ENCODE measurements at places on chromosomes 12 and 14.

- no peak for DNase-seq
These were observed 55.5 kb downstream of the C14orf132 start for GRCh38 chr14:96094656-96095055.

DNA sequence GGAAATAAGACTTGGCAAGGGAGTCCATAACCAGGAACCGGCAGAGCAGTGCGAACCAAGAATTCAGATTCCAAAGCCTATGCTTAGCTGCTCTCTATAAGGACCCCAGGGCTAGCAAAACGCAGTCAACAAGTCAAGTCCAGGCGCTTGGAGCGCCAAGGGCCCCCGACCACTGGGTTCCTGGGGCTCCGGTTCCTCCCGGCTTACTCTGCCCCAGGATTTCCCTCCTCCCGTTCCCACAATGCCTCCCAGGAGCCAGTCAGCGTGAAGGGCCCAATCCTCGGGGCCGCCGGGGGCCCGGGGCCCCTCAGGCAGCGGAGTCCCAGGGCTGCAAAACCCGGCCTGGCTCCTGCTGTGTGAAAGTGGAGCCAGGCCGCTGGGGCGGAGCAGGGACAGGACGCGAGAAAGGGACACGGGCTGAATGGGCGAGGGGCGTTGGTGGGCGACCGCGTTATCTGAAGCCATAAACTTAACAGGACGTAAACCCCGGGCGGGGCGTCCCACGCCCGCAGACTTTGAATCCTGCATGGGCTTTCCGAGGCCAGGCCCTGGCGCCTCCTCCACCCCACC, 1.5 kb downstream of the KRT8 start:
- DNase-seq: peak; percentile 79

DNA sequence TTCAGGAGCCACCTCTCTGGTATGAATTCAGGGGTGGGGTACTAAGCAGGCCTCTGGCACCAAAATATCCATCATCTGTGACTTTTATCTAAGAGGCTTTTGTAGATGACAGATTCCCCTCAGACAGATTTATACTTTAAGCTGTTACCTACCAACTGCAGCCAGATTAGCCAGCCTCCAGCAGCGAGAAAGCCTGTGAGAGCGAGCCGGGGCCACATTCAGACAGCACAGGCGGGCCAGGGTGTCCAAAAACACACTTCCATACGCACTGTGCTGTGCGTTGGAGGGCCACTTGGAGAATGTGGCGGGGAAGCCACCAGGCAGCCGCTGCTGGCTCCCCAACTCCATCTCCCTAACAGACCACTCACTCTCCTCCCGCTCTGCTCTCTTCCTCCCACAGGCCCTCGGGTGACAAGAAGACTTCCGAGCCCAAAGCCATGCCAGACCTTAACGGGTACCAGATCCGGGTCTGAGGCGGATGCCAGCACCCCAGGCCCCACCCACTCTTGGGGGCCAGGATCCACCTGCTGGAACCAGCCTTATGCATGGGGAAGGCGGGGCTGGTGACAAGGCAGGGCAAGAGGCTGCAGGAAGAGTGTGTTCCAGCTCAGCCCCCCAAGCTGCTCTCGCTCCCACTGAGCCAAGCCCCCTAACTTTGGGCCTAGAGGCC, 17.4 kb downstream of the VASH1 start:
- no peak for DNase-seq

- DNase-seq: peak; percentile 97
These were observed 11.3 kb upstream of the USP15 start for GRCh38 chr12:62248873-62249272.

GRCh38 chr12:84165998-84166571, 746.5 kb downstream of the SLC6A15 start:
- DNase-seq: no peak

DNA sequence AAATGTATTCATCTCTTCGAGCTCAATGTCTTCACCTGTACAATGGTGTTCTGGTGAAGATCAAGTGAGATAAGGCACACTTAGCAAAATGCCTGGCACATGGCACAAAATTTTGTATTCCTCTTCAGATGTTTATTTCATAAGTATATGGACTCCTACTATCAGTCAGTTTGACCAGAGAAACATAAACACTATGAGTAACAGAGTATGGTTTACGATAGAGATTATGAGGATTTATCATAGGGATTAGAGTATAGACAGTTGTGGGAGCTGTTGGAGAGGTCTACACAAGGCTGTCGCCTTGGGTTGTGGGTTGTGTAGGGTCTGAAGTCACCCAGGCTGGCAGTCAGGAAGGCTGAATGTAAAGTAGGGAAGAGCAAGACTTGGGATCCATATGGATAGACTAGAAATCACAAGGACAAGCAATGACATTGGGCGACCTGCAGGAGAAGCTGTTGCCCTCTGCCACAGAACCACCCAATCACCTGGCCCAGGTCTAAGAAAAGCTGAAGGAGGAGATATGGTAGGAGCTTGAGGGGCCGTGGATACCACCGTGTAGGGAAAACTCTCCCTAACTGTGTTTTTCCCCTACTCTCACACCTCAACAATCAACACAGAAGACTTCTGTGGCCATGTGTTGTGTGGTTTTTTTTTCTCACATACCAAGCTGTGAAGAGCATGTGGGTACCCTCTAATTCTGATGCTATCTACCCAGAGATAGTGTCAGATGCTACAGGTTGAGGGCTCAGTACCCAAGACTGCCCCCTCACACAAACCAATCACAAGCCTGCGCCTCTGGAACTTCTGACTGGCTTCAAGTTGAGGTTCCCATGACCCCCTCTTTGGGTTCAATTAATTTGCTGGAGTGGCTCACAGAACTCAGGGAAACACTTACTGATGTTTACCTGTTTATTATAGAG, 27.2 kb upstream of the RESF1 start:
- DNase-seq: peak; percentile 53

- no peak for DNase-seq
These were observed 5.3 kb upstream of the KRAS start for GRCh38 chr12:25256005-25256404.

GRCh38 chr12:5364036-5364770, 67.7 kb upstream of the NTF3 start:
- no peak for DNase-seq

DNA sequence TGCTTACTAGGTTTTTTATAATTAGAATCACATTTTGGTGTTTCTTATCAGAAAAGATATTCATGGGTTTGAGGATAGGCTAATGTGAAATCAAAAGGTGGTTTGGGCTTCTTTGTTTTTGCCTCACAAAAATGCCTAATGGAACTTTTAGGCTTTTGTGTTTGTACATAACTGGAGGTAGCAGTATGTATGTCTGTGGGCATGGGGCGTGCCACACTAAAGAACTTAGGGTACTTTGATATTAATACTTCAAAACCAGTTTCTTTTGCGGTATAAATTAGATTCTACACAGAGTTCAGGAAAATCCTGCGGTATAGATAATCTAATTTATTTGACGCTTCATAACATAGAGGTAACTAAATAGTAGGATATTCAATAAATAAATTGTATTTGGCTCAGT, 1.9 kb downstream of the ETV6 start:
- DNase-seq: no peak

DNA sequence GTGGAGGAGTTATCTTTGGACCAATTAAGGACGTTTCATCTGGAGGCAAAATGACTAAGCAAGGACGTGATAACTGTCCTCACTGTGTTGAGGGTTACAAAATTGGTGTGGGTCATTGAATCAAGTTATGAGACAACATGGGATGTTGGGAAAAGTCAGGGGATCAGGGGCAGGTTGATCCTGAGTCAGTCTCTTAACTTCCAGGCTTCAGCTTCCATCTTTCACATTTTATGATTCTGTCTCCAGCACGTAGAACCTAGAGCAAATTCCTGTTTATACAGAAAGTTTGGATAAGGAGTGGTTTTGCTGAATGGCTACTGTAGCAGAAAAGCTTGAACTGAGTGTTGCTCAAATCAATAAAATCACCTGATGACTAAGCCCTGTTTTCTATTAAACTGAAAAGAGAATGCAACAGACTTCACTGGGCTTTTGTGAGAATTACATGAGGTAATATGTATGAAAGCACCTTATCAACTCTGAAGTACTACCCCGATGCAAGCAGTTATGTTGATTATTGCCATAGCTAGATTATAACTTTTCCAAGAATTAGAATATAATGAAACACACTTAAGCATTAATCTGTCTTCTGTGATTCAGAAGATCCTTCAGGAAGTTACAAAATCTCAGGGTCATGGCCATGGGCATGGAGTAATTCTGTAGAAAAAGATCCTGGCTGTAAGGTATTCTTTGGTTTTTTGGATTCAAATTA, 184.8 kb downstream of the ETV6 start:
- peak; percentile 53 for DNase-seq

DNA sequence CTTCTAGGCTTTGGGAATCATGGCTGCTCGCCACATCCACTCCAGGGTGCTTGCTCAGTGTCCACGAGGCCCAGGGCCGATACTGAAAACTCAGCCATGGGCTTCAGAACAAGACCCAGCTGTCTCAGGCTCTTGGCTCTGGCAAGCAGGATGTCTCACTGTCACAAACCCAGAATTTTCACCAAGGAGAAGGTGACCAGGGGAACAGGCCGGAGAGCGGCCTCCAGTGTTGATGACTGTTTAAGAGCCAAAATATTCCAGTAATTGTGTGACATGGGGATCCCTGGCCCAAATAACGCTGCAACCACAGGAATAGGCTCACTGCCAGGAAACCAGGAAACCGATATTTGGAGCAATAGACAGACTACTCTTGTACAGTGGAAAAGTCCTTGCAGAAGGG, 9.8 kb upstream of the SERPINA5 start:
- no peak for DNase-seq

DNA sequence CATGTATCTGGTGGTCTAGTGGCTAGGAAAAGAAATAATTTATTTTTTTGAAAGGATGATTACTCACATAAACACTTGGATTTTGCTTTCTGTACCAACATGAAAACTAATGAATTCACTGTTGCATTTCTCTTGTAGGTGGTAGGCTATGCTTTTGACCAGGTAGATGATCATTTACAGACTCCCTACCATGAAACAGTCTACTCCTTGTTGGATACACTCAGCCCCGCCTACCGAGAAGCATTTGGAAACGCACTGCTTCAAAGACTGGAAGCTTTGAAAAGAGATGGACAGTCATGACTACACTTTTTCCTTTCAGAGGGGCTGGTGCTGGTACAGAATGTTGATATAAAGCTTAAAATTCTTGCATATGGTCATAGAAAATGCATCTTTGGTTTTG, 6.5 kb upstream of the AK7 start:
- no peak for DNase-seq

DNA sequence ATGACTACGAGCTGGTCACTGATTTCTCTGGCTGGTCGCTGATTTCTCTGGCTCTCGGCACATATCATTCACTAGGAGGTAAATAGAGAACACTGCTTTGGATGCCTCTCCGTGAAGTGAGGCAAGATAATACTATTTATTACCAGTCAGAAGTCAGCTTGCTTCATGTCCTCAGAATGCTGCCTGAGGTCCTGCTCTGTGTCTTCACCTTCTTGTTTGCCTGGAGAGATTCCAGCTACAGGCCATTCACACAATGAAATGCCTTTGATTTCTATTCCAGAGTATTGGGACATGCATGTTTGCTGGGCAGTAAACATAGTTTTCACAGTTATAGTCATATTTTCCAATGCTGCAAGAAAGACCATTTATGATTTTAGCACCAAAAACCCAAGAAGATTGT, 106.7 kb downstream of the AEBP2 start:
- peak; percentile 80 for DNase-seq

GRCh38 chr14:72888636-72889201, 5.2 kb downstream of the DPF3 start:
- peak; percentile 31 for DNase-seq

DNA sequence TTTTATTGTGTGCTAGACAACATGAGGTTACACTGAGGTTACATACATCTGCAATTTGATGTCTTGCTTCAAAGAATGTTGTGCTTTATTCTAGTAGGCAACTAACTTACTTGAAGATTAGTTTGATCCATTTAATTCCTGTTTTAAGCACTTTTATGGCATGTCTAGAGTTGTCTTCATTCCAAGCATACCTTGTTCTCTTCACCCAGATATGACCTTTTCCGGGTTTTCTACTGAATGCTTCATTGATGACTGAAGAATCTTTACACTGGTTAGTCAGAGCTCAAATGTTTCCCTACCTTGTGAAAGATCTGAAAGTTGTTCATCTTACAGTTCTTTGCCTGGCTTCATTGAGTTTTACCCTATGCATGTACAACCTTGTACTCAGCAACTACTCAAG, 274.0 kb upstream of the KITLG start:
- peak; percentile 92 for DNase-seq

Data from amniotic epithelial cell (primary cell).